AML-193 (cell line): ENCODE measurements at places on chromosomes 1 and 21.
A peak's percentile ranks its signal among the peaks of the same experiment; 100 is the strongest.

DNA sequence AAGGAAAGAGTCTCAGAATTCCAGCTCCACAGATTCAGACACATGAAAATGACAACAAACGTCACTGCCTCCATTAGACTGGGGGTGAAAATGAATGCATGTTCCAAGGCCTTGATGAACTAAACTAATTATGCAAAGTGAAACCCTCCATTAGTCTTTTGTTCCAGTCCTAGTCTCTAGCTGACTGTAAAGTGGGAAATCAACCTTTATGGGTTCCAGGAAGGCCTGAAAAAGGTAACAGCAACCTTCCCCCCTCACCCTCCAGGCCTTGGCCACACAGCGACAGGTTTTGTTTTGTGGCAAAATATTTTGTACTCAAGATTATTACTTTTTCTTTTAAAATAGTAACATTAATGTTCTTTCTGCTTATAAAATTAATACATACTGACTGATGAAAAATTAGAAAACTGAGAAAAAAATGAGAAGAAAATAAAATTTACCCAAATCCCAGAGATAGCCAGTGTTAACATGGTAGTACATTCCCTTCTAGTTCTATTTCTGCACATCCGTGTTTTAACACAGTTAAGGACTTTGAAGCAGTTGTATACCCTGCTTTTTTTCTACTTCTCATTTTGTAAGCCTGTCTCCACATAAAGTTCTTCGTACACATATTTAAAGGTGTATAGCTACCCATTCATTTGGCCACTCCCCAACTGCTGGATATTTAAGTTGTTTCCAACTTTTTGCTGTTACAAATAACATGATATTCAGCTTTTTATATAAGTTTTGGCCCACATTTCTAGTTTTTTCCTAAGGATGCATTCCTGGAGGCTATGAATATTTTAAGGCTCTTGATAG is 60.9 kb downstream of the CD2 start:
- no peak for DNase-seq

GRCh38 chr1:16082283-16083038 is 9.0 kb upstream of the FAM131C start:
- peak; percentile 27 for DNase-seq

DNA sequence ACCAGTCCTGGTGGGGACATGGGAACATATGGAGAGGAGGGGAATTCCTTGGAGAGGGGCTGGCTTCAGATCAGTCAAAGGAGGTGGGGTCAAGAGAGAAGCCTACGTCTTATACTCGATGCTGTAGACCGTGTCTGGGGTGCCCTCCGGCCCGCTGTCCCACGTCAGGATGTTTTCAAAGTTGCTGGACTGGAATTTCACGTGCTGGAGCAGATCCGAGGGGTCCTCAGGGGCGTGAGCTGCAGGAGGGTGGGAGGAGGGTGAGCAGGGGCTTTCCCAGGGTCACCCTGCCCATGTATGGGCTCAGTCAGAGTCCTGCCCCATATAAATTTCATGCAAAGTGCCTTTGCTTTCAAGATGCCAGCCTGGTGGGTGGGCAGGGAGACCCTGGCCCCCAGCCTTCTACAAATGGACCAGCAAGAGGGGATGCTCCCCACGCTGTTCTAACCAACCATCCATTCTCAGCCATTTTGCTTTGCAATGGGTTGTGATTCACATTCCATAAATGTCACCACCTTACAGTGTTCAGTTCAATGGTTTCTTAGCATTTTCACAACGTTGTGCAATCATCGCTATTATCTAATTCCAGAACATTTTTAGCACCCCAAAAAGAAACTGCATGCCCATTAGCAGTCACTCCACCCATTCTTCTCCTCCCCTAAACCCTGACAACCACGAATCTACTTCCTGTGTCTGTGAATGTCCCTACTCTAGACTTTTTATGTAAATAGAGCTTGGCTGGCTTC is 4.3 kb downstream of the IL22RA1 start:
- no peak for DNase-seq

- no peak for DNase-seq
These were observed 47.8 kb downstream of the ZMYM4 start for GRCh38 chr1:35316264-35316663.

GRCh38 chr21:40254540-40255465 is 387.6 kb downstream of the PCP4 start:
- DNase-seq: no peak

DNA sequence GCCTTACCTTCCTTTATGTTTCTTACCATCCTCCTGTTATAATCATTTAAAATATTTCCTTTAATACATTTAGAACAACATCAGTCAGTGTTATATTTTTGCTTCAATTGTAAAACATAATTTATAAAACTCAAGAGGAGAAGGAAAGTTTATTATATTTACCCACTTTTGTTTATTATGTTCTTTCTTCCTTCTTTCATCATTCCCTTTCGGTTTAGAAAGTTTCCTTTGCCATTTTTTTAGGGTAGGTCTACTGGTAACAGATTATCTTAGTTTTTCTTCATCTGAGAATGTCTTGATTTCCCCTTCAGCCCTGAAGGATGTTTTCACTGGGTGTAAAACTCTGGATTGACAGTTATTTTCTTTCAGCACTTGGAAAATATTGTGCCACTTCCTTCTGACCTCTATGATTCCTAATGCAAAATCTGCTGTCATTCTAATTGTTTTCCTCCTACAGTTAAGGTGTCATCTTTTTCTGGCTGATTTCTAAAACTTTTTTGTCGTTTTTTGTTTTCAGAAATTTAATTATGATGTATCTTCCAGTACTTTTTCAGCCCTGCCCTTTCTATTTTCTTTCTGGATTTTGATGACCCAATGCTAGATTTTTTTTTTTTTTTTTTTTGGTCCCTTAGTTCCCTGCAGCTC is 25.0 kb downstream of the PTPN22 start:
- no peak for DNase-seq
